Kidney (tissue), 22 donors: ENCODE measurements at places on chromosomes 11 and 22. TPM values are rescaled to one million over a fixed set of nuclear protein-coding genes. Genes with fewer than 3 reads are reported as not detected.

- no peak overlapping the region for H3K27ac ChIP-seq
- no peaks in the 10 kb centered on the region for H3K4me1 ChIP-seq
- peak; percentile 46 for DNase-seq
- H3K4me3 ChIP-seq, result no peak overlapping the region
These were observed 38.9 kb downstream of the TBC1D22A start for GRCh38 chr22:46801331-46801811.

- H3K4me3 ChIP-seq, result no peak overlapping the region
- no peak for DNase-seq
- no peaks in the 10 kb centered on the region for H3K27me3 ChIP-seq
- H3K36me3 ChIP-seq, result no peaks in the 10 kb centered on the region
- H3K4me1 ChIP-seq, result no peaks in the 10 kb centered on the region
These were observed 105.4 kb downstream of the PDE2A start for GRCh38 chr11:72568861-72569260.

GRCh38 chr11:37449146-37449545 is 851.1 kb upstream of the RAG2 start:
- H3K27me3 ChIP-seq, result no peaks in the 10 kb centered on the region
- no peak overlapping the region for H3K27ac ChIP-seq
- no peak overlapping the region for H3K4me3 ChIP-seq
- peaks cover 3% of the 10 kb centered on the region for H3K4me1 ChIP-seq
- DNase-seq, result no peak
- H3K36me3 ChIP-seq, result no peaks in the 10 kb centered on the region

- H3K4me3 ChIP-seq, result no peak overlapping the region
- DNase-seq, result no peak
- H3K36me3 ChIP-seq, result no peaks in the 10 kb centered on the region
- H3K27me3 ChIP-seq, result no peaks in the 10 kb centered on the region
- H3K27ac ChIP-seq, result peak overlapping the region; percentile 54
These were observed 11.9 kb downstream of the CD82 start for GRCh38 chr11:44577231-44577830.

DNA sequence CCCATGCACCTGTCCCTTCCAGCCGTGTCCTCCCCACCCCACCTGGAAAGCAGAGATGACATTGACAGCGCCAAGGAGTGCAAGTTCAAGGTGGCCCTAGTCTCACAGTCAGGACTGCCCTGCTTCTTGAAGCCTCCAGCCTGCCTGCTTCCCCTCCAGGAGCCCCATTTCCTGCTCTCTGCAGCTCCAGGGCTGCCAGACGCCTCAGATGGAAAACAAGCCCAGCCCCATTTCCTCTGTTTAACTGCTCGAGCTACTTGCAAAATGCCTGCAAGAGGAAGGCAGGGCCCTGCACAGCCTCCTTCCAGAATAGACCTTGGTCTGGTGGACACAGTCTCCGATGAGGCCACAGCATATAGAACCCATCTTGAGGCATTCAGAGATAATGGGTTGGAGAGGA is 5.0 kb upstream of the DGKZ start:
- H3K27ac ChIP-seq, result peak overlapping the region; percentile 28
- H3K4me3 ChIP-seq, result no peak overlapping the region
- peaks cover 30% of the 10 kb centered on the region for H3K4me1 ChIP-seq
- no peaks in the 10 kb centered on the region for H3K27me3 ChIP-seq

The POTEH gene
- not detected for polyA plus RNA-seq

The F2 gene
- polyA plus RNA-seq, result not detected

The SERHL2 gene
- 4.9 TPM for polyA plus RNA-seq

The UBQLN3 gene
- not detected for polyA plus RNA-seq
